ENCODE measurements at places on chromosomes 16 and 17. TPM values are rescaled to one million over a fixed set of nuclear protein-coding genes. Genes with fewer than 3 reads are reported as not detected.

The RAB11FIP4 gene
- 1.9 TPM for total RNA-seq

The CHST4 gene
- not detected for total RNA-seq

The AOC2 gene
- 1.9 TPM for total RNA-seq

The LITAFD gene
- not detected for total RNA-seq

The CHRNB1 gene
- total RNA-seq: 6.9 TPM

The MED13 gene
- 12.7 TPM for total RNA-seq

The PSMC5 gene
- total RNA-seq: 206 TPM

The GABARAP gene
- 813 TPM for total RNA-seq

The MRPL38 gene
- total RNA-seq: 127 TPM

The SHISA9 gene
- not detected for total RNA-seq

The TEKT1 gene
- total RNA-seq: not detected
